Hair follicular keratinocyte (primary cell): ENCODE measurements at places on chromosomes 2 and 18. TPM values are rescaled to one million over a fixed set of nuclear protein-coding genes. Genes with fewer than 3 reads are reported as not detected.

Gene NT5DC4
- not detected in 2 replicates for total RNA-seq

Gene TACR1
- total RNA-seq, result not detected in 2 replicates

Gene PLEK
- not detected in 2 replicates for total RNA-seq

Gene NCOA1
- total RNA-seq, result 3.3 and 6.1 TPM in 2 replicates

Gene ABCB11
- not detected in 2 replicates for total RNA-seq

Gene STRADB
- 13.6 and 20.6 TPM in 2 replicates for total RNA-seq

Gene ARHGEF33
- total RNA-seq, result 0.08 TPM in 1 of 2 replicates, not detected in the other
